Epithelial cell of esophagus (primary cell): ENCODE measurements at places on chromosomes 11 and 22.

DNA sequence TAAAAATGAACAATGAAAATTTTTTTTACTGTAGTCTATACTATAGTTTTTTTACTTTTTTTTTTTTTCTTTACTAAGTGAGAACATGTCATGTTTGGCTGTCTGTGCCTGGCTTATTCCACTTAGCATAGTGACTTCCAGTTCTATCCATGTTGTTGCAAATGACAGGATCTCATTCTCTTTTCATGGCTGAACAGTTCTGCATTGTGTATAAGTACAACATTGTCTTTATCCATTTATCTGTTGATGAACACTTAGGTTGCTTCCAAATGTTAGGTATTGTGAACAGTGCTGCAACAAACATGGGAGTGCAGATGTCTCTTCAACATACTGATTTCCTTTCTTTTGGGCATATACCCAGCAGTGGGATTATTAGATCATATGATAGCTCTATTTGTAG, 88.1 kb upstream of the CCDC90B start:
- no peak for DNase-seq

DNA sequence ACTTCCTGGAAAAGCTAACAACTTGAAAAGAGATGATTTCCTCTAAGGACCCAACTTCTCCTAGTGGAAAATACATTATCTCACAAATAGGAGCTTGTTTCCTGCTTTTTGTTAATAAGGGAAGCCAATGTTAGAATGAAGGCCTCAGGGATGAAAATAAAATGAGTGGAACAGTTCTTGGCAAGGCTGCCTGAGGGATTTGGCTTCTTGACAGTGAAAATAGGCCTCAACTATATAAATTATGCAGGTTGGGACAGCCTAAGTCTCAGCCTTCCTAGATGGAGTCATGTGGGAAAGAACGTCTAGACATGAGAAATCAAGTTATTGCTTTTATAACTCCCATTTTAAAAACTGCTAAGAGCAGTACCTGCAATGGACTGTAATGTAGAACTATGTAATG, 92.8 kb upstream of the FIBIN start:
- no peak for DNase-seq

- peak; percentile 79 for DNase-seq
These were observed 35.3 kb downstream of the BCR start for GRCh38 chr22:23215294-23216241.

DNA sequence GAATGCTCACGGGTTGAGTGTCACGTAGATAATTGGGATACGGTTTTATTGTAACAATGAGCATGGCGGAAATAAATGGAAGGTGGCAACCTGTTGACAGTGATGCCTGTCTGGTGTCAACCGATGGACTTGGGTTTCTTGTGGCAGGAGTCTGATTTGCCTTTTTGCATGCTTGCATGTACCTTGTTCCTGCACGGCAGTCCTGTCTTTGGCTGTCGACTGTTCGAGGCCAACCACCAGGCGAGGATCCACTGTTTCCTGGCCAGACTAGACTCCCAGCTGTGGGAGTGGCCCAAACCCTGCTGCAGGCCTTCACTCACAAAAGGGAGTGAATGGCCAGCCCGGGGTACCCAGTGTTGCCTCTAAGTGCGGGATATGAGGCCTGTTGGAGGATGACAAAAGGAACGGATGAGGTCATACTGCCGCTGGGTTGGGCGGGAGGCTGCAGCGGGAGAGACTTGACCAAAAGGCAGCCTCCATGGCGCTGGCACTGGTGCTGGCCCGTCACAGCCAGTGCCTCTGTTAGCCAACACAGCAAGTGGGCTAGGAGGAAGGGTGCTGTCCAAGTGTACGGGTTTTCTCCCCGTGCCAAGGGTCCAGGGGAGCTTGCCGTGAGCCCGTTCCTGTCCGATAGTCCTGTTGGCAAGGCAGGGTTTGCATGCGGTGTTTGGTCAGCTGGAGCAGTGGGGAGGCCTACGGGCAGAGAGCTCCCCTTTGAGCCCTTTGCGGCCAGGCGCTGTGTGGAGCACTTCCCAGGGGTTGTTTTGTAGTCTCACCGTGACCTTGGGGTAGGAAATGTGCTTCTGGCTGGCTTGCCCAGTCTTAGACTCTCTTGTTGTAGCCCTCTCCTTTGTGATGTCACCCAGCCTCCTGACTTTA, 974 bp downstream of the DGCR8 start:
- DNase-seq = peak; percentile 76

GRCh38 chr22:44698531-44699421, 3.2 kb upstream of the PRR5 start:
- no peak for DNase-seq

GRCh38 chr11:26331911-26332571, at the start of gene ANO3:
ANO3 (plus strand) TSS chr11:26332130; CDS start chr11:26332276, 146 bp downstream.
- peak; percentile 52 for DNase-seq

- DNase-seq = no peak
These were observed 214.3 kb downstream of the CTTN start for GRCh38 chr11:70612459-70613141.

- DNase-seq = peak; percentile 67
These were observed 30.6 kb downstream of the MUC6 start for GRCh38 chr11:1005928-1006327.

GRCh38 chr11:44193856-44194255, 98.4 kb downstream of the EXT2 start:
- no peak for DNase-seq

GRCh38 chr22:42500161-42500835, 19.3 kb downstream of the RRP7A start:
- DNase-seq = peak; percentile 88

GRCh38 chr11:3614742-3615171, 27.0 kb downstream of the ART5 start:
- peak; percentile 46 for DNase-seq

- no peak for DNase-seq
These were observed 121.5 kb upstream of the B3GAT1 start for GRCh38 chr11:134533511-134533910.

DNA sequence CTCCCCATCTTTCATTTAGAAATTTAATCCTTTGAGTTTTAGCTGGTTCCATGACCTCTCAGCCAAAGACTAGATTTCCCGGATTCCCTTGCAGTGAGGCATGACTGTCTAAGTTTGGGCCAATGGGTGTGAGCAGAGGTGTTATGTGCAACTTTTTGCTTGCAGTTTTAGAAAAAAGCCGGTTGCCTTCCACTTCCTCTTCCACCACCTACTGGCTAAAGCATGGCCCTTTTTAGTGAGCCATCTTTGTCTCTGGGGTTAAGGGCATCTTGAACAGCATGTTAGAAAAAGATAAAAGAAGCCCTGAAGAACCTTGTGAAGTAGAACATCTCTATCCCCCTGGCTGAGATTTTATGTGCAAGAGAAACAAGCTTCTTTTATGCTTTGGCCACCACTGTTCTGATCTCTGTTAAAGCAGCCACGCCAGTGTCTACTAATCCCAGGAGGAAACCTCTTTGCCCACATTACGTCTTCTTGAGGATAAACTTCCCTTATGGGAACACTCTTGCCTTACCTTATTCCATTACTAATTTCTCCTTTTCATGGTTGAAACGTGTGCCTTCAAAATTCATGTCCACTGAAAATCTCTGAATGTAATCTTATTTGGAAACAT, 279.9 kb downstream of the TENM4 start:
- DNase-seq = peak; percentile 67

DNA sequence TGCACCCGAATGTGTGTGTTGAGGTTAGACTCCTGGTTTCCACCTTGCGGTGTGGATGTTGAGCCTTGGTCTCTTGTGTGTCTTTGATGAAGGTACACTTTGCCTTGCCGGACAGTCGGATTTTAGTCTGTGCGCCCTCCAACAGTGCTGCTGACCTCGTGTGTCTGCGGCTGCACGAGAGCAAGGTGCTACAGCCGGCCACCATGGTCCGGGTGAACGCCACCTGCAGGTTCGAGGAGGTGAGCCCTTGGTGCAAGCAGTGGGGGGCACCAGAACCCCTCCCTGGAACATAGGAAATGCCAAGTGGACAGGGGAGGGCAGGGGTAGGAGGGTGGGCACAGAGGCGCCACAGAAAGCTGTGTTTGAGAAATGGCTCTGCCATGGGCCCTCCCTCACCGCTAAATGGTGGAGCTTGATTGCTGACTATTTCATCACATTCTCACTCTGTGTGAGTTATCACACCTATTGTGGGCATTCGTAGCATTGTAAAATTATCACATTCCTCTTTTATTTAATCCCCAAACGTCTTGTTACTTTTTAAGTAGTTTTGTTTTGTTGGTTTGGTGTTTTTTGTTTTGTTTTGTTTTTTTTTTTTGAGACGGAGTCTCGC, 26.4 kb upstream of the PANX2 start:
- DNase-seq = no peak

DNA sequence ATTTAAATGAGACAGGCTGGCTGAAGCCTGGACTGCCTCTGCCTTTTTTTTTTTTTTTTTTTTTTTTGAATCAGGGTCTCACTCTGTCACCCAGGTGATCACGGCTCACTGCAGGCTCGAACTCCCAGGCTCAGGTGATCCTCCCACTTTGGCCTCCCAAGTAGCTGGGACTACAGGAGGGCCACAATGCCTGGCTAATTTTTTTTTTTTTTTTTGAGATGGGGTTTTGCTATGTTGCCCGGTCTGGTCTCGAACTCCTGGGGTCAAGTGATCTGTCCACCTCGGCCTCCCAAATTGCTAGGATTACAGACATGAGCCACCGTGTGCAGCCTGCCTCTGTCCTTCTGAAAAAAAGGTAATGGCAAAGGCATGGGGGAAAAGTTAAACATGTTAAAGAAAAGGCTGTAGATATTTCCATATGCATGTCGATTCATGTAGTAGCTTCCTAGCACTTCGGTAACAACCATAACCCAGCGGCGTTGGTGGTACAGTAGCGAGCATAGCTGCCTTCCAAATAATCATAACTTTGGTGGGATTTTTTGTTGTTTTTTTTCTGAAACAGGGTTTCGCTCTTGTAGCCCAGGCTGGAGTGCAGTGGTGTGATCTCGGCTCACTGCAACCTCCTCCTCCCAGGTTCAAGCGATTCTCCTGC, 48.8 kb downstream of the MCHR1 start:
- no peak for DNase-seq

- no peak for DNase-seq
These were observed 374.5 kb downstream of the CADM1 start for GRCh38 chr11:115129473-115130289.

DNA sequence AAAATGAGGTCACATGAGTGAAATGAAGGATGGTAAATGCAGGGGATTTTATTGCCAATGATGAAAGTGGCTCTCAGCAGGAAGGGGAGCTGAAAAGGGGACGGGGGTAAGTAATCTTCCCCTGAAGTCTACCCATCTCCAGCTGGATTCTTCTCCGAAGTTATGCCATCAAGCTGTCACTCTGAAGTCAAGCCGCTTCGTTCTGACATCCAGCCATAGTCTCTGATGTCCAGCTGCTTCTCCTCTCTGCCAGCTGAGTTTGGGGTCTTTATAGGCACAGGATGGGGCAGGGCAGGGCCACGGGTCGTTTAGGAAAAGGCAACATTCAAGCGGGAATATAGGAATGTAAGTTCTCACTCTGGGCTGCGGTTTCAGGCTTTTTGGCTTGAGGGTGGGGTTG, 181.9 kb upstream of the ANO3 start:
- no peak for DNase-seq

DNA sequence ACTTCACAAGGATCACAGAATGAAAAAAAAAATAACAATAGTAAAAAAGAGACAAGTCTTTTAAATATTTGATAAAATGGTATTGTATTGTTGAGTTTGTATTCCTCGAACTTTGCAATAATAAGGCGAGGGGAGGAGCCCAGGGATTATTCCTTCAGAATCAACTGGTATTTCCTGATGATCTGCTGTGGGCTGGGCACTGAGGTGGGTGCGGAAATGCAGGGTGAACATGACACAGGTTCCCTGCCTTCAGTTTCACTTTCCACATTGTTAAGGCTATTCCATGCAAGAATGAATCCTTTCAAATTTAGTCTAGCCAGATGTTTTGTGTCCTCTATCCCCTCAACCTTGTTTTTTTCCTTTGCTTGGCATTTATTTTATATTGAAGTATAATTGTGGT, 2.1 kb upstream of the EIF3M start:
- peak; percentile 69 for DNase-seq
